ENCODE measurements at places on chromosomes 5 and 9. TPM values are rescaled to one million over a fixed set of nuclear protein-coding genes. Genes with fewer than 3 reads are reported as not detected.

ANKDD1B gene
- total RNA-seq: not detected

SPEF2 gene
- 14.1 TPM for total RNA-seq

ADAMTSL1 gene
- total RNA-seq: not detected

FOXD4L4 gene
- total RNA-seq: 0.09 TPM

PCDHGA12 gene
- not detected for total RNA-seq

SPINK6 gene
- not detected for total RNA-seq

DAPK1 gene
- total RNA-seq: 6.8 TPM

DNAJB5 gene
- total RNA-seq: 5.2 TPM

PRUNE2 gene
- 1.3 TPM for total RNA-seq

PCDHGB6 gene
- not detected for total RNA-seq

MRNIP gene
- 20.2 TPM for total RNA-seq

CHSY3 gene
- not detected for total RNA-seq

SPATA31A7 gene
- total RNA-seq: not detected

THBS4 gene
- 3.4 TPM for total RNA-seq

ELAVL2 gene
- not detected for total RNA-seq

C1QTNF2 gene
- not detected for total RNA-seq

MRPS2 gene
- total RNA-seq: 34.7 TPM

PCAT7 gene
- not detected for total RNA-seq

FCN1 gene
- not detected for total RNA-seq

F2RL1 gene
- 0.82 TPM for total RNA-seq

ADRB2 gene
- 1.7 TPM for total RNA-seq

PLEKHG4B gene
- not detected for total RNA-seq

NUP214 gene
- total RNA-seq: 79.9 TPM

PCDHA6 gene
- not detected for total RNA-seq

TPPP gene
- total RNA-seq: 0.20 TPM

GABRA1 gene
- not detected for total RNA-seq

RORB gene
- 0.35 TPM for total RNA-seq

ROPN1L gene
- total RNA-seq: 2.4 TPM

SELENOP gene
- 0.53 TPM for total RNA-seq

MELK gene
- total RNA-seq: 69.6 TPM

HTR1A gene
- not detected for total RNA-seq

SPINK13 gene
- not detected for total RNA-seq

SLC34A1 gene
- 0.85 TPM for total RNA-seq

FBLL1 gene
- not detected for total RNA-seq

FAM120AOS gene
- 41.2 TPM for total RNA-seq

GRIA1 gene
- total RNA-seq: not detected
